ENCODE measurements at places on chromosomes 1 and 21.

GRCh38 chr1:169724168-169724567 is 9.7 kb downstream of the SELE start:
- DNase-seq, result no peak

- DNase-seq, result no peak
Observed at GRCh38 chr1:193025218-193025617, 33.9 kb downstream of the UCHL5 start.

DNA sequence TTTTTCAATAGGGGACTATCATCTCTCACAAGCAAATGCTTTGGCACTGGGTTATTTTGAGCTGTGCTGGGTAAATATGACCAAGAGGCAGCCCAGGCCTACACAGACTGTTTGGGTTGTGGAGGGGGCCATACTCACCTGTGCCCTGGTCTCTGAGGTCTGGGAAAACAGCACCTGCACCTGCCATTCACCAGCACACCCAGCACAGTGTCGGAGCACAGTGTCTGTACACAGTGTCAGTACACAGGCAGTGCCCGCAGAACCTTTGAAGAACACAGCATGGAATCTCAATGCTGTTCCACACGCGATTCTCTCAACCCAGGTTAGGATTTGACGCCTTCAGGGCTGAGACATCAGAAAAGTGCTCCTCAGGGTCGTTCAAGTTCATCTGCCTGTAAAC is 35.0 kb upstream of the FAM89A start:
- no peak for DNase-seq

DNA sequence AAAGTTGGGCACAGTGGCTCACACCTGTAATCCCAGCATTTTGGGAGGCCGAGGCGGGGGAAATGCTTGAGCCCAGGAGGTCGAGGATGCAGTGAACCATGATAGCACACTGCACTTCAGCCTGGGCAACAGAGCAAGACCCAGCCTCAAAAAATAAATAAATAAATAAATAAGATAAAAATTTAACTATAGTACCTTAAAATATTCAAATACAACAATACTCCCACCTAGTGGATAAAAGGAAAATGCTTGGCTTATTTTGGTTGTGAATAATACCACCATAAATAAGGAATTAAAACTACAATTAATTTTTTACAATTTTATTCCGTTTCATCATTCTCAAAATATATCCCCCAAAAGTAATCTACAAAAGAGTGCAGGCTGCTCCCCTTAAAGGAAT is 8.1 kb downstream of the PSMG1 start:
- peak; percentile 14 for DNase-seq

DNA sequence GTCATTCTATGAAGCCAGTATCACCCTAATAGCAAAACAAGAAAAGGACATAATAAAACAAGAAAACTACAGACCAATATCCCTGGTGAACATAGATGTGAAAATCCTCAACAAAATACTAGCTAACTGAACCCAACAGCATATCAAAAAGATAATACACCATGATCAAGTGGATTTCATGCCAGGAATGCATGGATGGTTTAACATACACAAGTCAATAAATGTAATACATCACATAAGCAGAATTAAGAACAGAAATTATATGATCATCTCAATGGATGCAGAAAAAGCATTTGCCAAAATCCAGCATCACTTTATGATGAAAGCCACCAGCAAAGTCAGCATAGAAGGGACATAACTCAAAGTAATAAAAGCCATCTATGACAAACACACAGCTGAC is 6.5 kb upstream of the PM20D1 start:
- no peak for DNase-seq

GRCh38 chr1:247293047-247293446 is 37.2 kb downstream of the VN1R5 start:
- no peak for DNase-seq

DNA sequence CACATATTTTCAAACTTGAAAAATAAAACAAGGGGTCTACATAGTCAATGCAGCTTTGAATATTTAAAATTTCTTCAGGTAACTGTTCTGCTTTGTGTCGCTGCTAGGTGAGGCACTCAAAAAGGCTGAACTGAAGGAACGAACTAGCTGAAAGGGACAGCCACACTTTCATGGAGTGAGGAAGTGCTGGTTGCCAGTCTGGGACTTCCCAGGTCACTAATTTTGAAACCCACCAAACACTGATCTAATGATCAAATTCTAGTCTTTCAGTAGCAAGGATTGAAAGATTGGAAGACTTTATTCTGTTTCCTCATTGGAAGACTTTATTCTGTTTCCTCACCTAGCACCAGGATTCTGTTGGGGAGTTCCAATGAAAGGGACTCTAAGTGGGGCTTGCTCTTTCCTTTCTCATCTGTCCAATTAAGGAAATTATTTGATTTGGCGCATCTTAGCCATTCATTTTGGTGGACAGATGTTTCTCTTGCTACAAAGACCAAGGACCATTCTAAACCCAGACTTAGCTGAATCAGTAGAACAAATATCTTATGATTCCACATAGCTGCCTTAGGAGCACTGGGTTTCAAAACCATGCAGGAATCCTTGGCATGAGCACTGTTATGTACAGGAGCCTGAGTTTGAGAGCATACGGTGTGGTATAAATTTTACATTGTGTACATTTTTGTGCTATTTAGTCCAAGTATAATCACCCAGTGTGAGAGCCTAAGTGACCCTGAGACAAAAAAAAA is 10.9 kb upstream of the ARID1A start:
- no peak for DNase-seq

DNA sequence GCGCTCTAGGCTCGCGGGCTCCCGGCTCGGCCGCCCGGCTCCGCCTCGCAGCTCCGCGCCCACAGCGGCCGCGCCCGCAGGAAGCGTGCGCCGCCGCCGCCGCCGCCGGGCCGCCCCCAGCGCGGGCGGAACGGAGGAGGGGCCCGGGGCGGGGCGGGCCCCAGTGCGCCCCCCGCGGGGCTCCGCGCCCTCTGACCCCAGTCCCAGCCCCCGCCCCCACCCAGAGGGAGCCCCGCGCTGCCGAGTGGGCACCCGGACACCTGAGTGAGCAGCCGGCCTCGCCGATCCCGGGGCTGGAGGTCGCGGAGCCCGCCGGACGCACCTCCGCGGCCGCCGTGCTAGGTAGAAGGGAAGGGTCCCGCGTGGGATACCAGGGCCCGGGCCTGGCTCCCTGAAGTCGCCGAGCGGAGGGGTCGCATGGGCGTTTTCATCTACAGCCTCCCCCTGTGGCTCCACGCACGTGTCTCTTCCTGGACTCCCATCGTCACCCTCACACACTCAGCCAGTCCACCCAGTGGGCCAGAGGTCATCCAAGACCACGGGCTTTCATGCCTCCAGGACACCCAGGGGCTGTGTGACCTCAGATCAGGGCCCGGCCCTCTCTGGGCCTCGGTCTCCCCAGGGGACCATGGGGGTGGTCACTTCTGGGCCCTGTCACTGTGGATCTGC is at the start of gene SDC3:
Gene SDC3 (minus strand): TSS at position 63 of the 669 bp plus-strand sequence. CDS start 172 bp downstream, outside the sequence.
- DNase-seq, result no peak

GRCh38 chr1:238111081-238111480 is 220.4 kb upstream of the ZP4 start:
- DNase-seq, result no peak

- DNase-seq, result no peak
Observed at GRCh38 chr1:167711797-167712196, 10.0 kb upstream of the MPZL1 start.

GRCh38 chr1:209855623-209856022 is 27.9 kb downstream of the UTP25 start:
- no peak for DNase-seq

DNA sequence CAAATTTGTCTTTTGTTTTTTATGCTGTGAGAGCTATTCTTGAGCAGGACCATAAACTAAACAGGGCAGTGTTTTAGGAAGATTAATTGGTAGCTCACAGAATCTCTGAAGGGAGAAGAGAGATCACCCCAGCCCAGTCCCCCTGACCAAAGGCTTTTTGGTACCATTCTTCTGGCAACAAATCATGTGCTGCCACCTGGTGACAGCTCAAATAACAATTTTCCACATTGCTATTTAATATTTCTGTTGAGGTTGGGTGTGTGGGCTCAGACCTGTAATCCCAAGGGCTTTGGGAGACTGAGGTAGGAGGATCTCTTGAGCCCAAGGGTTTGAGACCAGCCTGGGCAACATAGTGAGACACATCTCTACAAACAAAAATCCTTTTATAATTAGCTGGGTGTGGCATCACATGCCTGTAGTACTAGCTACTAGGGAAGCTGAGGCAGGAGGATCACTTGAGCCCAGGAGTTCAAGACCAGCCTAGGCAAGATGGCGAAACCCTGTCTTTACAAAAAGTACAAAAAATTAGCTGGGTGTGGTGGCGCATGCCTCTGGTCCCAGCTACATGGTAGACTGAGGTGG is 2.2 kb upstream of the TESK2 start:
- DNase-seq, result peak; percentile 74

DNA sequence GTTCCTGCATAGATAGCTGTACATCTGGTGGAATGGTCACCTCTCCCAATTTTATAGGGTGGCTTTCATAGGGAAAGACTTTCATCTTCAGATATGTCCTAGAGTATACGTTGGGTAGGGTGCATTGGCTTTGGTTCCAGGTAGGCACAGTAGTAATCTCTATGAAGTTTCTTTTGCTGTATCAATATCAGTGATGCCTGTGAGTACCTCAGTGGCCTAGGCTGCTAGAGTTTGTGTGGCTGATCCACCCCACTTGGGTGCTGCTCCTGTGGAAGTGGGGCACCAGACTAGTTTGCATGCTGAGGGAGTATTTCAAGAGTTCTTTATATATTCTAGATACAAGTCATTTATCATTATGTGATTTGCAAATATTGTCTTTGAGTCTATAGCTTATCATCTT is 370.5 kb upstream of the VAMP3 start:
- no peak for DNase-seq

DNA sequence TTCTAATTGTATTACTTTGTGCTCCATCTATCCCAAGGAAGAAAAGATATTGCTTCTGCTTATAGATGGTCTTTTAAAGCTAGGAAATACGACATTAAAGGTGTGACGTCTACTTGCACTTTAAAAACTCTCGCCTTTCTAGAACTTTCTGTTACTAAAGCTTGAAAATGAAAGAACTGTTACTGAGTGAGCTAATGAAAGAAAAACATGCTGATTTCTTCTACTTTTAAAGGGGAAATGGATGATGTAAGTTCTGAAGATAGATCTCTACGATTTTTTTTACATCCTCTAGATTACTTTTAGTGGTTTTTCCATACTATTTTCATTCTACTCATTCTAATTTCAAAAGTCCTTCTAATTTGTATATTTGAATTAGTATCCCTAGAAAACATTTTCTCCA is 387.5 kb downstream of the USP25 start:
- no peak for DNase-seq

- no peak for DNase-seq
Observed at GRCh38 chr1:111992476-111992875, 3.0 kb upstream of the KCND3 start.
